ENCODE measurements at places on chromosomes 1 and 21. TPM values are rescaled to one million over a fixed set of nuclear protein-coding genes. Genes with fewer than 3 reads are reported as not detected.

- no peak for DNase-seq
Observed at GRCh38 chr1:71908303-71908702, 374.0 kb downstream of the NEGR1 start.

DNA sequence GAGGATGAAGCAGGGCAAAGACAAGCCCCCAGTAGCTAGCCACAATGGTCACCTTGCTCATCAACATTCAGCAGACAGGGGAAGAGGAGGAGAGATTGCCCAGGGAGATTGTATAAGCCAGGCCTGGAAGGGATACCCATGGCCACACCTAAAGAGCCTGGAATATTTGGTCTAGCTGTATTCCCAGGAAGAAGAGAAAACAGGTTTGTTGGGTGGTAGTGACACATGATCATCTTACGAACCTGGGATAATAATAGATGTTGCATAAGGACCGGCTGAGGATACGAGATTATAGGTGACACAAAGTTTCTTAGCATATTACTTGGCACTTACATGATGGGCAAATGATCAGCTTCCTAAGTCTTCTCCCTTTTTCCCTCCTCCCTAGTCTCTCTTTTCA, 95.9 kb downstream of the HHIPL2 start:
- DNase-seq: no peak

DNA sequence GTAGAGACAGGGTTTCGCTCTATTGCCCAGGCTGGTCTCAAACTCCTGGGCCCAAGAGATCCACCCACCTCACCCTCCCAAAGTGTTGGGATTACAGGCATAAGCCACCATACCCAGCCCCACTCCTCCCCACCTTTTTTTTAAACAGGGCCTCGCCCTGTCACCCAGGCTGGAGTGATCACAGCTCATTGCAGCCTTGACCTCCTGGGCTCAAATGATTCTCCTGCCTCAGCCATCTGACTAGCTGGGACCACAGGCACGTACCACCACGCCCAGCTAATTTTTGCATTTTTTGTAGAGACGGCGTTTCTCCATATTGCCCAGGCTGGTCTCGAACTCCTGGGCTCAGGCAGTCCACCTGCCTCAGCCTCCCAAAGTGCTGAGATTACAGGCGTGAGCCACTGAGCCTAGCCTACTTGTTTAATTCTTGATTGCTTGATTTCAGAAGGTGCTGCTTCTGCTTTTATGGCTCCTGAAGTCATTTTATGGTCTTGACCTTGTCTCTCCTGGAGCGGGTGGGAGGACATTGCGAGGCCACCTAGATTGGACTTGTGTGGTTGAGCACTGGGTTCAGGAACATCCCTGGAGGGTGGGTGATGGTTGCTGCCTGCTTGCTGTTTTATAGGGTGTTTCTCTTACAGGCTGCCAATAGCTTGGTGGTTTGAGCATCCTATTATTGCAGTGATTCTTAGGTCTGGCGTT, 81.9 kb downstream of the GALNT2 start:
- no peak for DNase-seq

- no peak for DNase-seq
Observed at GRCh38 chr1:54477153-54477561, 70.9 kb upstream of the ACOT11 start.

- no peak for DNase-seq
Observed at GRCh38 chr1:6912518-6912917, 127.3 kb downstream of the CAMTA1 start.

GRCh38 chr1:116506132-116507004, 64.5 kb downstream of the CD58 start:
- no peak for DNase-seq

DNA sequence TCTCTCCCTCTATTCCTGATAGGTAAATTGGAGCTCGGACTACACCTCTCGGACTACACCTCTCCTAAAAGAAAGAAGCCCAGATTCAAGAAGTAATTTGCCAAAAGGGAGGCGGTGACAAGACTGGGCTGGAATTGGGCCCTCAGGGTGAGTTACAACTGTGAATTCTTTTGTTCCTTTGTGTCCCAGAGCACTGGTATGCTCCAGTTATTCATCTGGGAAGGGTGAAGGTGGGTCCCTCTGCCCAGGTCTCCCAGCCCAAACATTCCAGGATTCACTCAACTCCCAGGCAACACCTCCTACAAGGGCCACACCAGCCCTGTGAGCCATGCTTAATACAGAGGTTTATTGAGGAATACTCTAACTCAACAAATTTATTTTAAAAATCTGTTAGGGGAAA, 69.2 kb downstream of the LMX1A start:
- DNase-seq: no peak

GRCh38 chr1:67850611-67851075, 17.4 kb upstream of the GNG12 start:
- DNase-seq: peak; percentile 60

DNA sequence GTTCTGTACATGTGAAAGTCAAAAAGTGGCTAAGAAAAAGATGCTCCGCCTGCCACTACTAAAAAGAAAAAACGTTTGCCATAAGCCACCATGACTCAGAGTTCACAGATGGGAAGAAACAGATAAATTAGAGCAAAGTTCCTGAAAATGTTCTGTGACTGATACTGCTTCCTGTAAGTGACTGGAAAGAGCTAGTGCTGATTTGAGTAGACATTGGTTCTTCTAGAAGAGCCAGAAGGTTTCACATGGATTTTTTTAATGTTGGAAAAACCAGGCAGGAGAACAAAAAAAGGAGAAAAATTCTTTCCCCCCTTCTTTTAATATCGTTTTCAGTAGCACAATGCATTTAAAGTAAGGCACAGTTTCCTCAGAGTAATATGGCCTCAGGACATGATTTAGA, 221.4 kb downstream of the HLX start:
- no peak for DNase-seq

GRCh38 chr1:234705615-234706014, 95.6 kb upstream of the IRF2BP2 start:
- no peak for DNase-seq

DNA sequence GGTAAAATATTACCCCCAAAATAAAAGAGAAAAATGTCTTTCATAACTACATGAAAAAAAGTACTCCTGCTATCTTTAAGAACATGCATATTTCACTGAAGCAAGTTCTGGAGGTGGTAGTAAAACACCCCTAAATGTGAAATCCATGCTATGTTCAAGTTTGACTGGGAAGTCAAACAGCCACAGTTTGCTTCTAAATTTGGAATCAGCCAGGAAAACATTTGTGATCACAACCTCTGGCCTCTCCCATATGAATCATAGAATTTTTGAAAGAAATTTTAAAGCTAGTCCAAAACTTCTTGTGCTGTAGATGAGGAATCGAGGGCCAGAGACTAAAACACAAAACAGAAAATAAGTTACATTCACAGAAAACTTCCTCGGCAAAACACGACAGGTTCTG, 6.6 kb downstream of the SORT1 start:
- peak; percentile 60 for DNase-seq

DNA sequence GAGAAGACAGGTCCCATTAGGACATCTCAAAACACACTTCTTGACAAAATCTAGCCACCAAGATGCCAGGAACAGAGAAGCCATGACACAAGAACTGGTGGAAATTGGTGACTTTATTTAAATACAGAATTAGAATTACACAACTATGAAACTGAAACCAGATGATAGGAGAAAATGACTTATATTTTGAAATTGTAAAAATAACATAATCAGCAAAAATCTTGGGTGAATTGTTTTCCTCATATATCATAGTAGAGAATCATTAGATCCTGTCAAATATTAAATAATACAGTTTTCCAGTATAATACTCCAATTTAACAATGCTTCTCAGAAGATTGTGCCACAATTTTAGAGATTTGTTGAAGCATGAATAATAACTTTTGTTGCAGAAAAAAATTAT, 81.5 kb upstream of the MROH9 start:
- DNase-seq: no peak

DNA sequence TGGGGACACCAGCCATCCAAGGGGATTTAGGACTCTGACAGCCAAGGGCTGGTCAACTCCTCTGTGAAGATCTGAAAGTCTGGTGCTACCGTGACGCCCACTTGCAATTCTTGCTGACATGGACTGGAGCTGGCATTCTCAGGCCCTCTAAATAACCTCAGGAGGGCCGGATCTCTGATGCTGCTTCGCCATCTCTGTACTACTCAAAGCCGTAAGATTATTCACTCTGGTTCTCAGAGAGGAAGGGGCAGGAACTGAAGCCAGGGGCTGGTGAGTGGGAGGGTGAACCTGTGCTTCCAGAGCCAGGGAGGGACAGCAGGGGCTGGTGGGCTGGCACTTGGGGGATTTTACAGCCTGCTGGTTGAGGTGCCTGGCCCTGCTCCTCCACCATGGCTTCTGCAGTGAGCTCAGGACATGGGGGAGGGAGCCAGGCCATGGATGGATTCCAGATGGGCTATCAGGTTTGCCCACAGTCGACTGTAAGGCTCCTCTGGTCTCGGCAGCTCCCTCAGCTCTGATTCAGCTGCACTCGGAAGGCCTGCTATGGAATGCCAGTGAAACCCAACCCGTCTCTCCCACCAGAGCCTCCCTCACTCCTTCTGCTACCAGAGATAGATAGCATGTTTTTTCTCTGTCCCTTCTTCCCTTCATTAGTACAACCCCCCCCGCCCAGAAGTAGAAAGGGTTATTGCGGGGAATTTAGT, 84.5 kb downstream of the PLXNA2 start:
- no peak for DNase-seq

- DNase-seq: peak; percentile 82
Observed at GRCh38 chr1:154608397-154609270, 648 bp upstream of the ADAR start.

- DNase-seq: peak; percentile 62
Observed at GRCh38 chr1:39657923-39658485, 13.9 kb downstream of the NT5C1A start.

DNA sequence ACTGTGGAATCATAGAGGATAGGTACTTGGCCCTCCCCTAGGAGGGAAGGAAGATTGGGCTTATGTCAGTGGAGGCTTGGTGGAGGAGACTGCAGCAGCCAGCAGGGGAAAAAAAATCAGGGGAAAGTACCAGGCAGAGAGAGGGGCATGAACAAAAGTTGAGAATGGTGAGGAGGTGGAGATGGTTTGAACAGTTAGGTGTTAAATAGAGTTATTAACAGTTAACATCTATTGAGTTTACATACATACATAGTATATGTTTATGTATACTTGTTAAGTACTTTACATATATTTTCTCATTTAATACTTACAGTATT, 136.5 kb upstream of the HNRNPU start:
- no peak for DNase-seq

DNA sequence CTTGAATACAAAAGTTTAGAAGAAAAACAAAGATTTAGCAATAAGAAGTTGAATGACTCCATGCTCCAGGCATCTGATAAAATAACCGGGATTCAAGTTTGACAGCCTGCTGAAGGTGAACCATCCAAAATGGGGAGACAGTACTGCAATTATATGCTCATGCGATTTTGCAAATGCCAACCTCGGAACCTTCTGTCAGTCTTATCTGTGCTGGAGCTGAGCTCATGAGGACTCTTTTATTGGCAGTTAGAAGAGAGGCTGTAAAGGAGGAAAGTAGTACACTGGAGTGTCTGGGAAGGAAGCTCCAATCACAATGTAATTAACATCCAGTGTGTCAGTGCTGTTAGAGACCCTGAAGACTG, 170.0 kb downstream of the GALNT2 start:
- no peak for DNase-seq

- DNase-seq: peak; percentile 12
Observed at GRCh38 chr1:59481881-59482505, 185.1 kb downstream of the FGGY start.

GRCh38 chr1:164912290-164912689, 353.3 kb downstream of the PBX1 start:
- DNase-seq: no peak

- DNase-seq: no peak
Observed at GRCh38 chr1:155379180-155379579, 58.5 kb downstream of the RUSC1 start.

DNA sequence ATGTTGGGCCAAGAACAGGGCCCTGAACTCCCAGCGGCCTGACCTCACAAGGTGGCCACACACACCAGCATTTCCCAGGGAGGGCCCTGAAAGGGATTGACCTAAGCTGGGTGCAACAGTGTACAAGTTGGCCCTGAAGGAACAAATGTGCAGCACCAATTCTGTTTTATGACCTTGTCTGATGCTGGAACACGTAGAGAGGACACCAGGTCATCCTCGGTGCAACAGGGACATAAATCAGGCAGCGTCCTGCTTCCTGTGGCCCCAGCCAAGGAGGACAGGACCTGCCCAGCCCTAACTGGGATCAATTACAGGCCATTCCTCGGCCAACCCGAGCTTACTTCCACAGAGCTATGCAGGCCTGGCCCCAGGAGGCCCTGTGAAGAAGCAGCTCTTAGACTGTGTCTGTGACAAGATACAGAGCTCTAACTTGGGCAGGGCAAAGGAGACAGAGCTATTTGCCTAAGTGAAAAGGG, 12.8 kb upstream of the PHC2 start:
- peak; percentile 29 for DNase-seq

DNA sequence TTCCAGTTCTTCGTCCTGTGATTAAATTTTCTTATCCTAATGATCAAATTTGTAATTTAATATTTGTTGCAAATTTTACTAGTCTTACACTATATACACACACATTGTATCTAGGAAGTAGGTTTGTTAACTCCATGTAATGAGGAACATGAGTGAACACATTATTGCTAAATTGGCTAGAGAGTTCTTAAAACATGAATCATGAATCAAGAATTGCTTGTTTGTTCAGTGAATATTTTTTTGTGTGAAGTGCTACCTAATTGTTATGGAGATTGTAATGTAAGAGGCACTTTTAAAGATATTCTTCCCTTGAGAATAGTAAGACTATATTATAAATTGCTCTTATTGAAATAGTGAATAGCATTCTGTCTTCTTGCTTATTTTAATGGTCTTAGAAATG, 4.6 kb downstream of the GPSM2 start:
- DNase-seq: no peak

GRCh38 chr1:107771377-107771776, 193.6 kb downstream of the VAV3 start:
- DNase-seq: no peak

- no peak for DNase-seq
Observed at GRCh38 chr21:26809745-26810144, 35.5 kb downstream of the ADAMTS1 start.

DNA sequence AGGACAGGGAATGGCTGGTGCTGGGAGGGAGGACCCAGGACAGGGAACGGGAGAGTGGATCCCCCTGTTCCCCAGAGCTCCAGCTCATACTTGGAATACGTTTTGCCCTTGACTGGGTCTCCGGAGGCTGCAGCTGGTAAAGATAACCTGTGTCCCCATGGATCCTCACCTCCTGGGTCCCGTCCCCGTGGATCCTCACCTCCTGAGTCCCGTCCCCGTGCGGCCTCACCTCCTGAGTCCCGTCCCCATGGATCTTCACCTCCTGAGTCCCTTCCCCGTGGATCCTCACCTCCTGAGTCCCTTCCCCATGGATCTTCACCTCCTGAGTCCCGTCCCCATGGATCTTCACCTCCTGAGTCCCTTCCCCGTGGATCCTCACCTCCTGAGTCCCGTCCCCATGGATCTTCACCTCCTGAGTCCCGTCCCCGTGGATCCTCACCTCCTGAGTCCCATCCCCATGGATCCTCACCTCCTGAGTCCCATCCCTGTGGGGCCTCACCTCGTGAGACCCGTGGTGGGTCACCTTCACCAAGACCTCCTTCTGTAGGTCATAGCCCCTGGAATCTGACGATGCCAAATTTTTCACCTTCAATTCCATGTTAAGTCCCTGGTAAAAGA, 61.4 kb downstream of the SCCPDH start:
- no peak for DNase-seq

Gene ATXN7L2
- total RNA-seq: 0.65 TPM

Gene GJA4
- total RNA-seq: 60.8 TPM

Gene DHCR24
- total RNA-seq: 67.1 TPM

Gene PTPRU
- total RNA-seq: 1.8 TPM

Gene TMPRSS15
- total RNA-seq: not detected

Gene DYNLT5
- total RNA-seq: 0.40 TPM

Gene POGZ
- total RNA-seq: 13.9 TPM

Gene CRNN
- total RNA-seq: not detected

Gene BARHL2
- total RNA-seq: not detected
